ENCODE measurements at places on chromosomes 13 and 19.
A peak's percentile ranks its signal among the peaks of the same experiment; 100 is the strongest.

DNA sequence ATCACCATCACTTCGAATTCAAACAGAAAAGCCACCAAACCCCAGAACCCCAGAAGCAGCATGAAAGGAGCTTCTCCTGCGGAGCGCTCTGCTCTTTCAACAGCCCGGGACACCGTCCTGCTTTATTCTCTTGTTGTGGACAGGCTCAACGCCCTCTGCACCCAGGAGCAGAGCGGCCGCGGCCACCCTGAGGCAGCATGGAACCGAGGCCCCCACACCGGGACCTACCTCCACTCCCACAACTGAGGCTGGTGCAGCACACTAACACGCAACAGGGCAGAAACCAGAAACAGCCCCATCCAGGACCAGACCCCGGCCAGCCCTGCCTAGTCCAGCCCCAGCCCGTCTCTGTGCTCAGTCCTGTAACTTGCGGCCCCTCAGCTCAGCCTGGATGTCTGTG is 7.2 kb downstream of the AP3D1 start:
- DNase-seq: no peak

GRCh38 chr13:97639236-97639635 is 205.3 kb downstream of the RAP2A start:
- DNase-seq: no peak

GRCh38 chr19:42683917-42684513 is 56.3 kb downstream of the PSG3 start:
- peak; percentile 54 for DNase-seq

DNA sequence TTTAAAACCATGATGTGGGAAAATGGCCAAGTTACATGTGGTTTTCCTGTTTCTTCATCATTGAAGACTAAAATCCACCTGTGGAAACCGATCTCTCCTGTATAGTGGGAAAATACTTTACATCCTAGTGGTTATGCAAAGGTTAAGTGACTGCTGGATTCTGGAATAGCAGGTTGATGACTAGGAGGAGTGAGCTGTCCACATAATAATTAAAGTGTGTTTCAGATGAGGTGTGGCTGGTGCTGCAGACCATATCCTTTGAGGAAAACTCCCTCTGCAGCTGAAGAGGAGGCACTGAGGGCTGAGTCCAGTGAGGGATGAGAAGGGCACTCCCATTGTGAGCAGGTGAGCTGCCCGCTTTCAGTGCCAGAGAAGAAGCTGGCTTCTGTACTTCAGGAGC is 43.2 kb downstream of the DCLK1 start:
- DNase-seq: no peak

- no peak for DNase-seq
These were observed 471.6 kb downstream of the PCDH20 start for GRCh38 chr13:60944016-60944415.

DNA sequence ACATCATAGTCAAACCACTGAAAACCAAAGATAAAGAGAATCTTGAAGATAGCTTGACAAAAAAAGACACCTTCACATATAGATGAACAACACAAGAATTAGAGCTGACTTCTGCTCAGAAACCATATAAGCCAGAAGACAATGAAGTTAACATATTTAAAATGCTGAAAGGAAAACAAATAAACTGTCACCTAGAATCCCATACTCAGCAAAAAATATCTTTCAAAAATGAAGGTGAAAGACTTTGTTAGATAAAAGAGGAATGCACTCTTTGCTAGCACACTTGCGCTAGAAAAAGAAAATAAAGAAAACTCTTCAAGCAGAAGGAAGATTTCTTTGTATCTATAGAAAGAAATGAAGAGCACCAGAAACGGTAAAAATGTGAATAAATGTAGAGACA is 49.5 kb downstream of the PARP4 start:
- no peak for DNase-seq

GRCh38 chr19:43624933-43625332 is 5.5 kb upstream of the ZNF428 start:
- no peak for DNase-seq

DNA sequence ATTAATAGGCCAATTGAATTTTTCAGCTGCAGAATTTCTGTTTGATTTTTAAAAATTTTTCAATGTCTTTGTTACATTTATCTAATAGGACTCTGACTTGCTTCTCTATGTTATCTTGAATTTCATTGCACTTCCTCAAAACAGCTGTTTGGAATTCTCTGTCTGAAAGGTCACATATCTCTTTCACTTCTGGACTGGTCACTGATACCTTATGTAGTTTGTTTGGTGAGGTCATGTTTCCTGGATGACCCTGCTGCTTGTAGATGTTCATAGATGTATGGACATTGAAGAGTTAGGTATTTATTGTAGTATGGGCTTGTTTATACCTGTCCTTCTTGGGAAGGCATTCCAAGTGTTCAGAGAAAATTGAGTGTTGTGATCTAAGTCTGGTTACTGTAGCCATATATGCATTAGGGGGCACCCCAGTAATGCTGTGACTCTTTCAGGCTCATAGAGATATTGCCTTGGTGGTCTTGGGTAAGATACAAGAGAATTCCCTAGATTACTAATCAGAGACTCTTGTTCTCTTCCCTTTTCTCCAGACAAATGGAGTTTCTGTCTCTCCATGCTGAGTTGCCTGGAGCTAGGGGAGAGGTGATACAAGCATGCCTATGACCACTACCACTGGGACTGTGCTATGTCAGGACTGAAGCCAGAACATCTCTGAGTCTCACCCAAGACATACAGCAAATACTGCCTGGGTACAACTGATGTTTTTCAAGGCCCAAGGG is 27.8 kb downstream of the RFC3 start:
- DNase-seq: no peak

Measured in astrocyte of the hippocampus (primary cell).